ENCODE measurements at places on chromosomes 4 and X. TPM values are rescaled to one million over a fixed set of nuclear protein-coding genes. Genes with fewer than 3 reads are reported as not detected.

TMEM255A gene
- total RNA-seq, result 3.5 TPM

BTC gene
- 0.81 TPM for total RNA-seq

KIAA1210 gene
- not detected for total RNA-seq

GRCh38 chr4:10173754-10174749 is 57.5 kb upstream of the WDR1 start:
- DNase-seq, result no peak

DNA sequence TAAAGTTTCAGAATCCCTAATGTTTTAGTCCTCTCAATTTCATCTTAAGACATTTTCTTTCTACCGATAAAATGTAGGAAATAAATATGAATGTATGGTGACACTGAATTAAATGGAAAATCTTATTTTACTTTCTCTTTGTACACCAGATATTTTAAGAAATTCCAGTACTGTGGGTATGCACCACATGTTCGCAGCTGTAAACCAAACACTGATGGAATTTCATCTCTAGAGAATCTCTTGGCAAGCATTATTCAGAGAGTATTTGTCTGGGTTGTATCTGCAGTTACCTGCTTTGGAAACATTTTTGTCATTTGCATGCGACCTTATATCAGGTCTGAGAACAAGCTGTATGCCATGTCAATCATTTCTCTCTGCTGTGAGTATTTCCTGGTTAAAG is 26.9 kb downstream of the C4orf46 start:
- DNase-seq, result no peak

- peak; percentile 76 for DNase-seq
Measured at GRCh38 chr4:22237155-22237751, 278.6 kb downstream of the ADGRA3 start.

- DNase-seq, result no peak
Measured at GRCh38 chr4:148842843-148843242, 400.6 kb upstream of the NR3C2 start.

GRCh38 chr4:187732524-187732923 is 263.0 kb upstream of the ZFP42 start:
- no peak for DNase-seq

DNA sequence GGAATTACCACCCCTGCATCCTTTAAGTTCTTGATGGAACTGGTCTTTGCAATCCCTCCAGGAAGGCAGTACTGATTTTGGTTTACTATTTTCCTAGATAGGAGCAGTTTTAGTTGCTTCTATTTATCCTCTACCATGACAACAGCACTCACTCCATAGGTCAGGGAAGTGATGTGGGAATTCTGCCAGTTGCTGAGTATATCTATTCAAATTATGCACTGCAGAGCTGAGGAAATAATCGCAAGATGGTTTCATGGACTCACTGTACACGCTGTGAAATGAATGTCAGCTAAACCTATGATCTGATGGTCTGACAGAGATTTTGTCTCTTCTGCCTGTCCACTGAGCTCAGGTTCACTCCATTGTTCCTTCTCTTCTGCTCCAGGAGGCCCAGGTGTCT is 135.8 kb downstream of the FAAH2 start:
- no peak for DNase-seq

- DNase-seq, result peak; percentile 82
Measured at GRCh38 chrX:40169193-40170101, 71.7 kb upstream of the BCOR start.

GRCh38 chrX:16119353-16120220 is 3.8 kb upstream of the GRPR start:
- DNase-seq, result no peak

- peak; percentile 30 for DNase-seq
Measured at GRCh38 chr4:181258569-181258968, 984.6 kb upstream of the TENM3 start.

DNA sequence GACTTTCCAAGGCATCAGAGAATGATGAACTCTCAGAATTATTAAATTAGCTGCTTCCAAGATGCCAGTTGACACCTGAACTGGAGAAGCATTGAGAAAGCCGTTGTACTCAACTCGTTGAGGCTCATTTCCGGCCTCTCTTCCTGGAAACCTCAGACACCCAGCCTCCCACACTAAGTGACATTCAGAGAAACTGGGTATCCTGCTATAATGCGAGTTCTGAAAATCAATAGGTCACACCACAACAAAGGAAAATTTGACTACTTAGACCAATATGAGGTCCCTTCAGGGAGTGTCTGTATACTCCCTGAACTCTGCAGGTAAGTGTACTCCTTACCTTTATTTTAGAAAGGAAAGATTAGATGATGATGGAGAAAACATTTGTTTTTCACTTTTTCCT is 51.2 kb downstream of the ENPEP start:
- DNase-seq, result no peak

Measured in neural progenitor cell (in vitro differentiated cells).